ENCODE measurements at places on chromosomes 5 and 9. TPM values are rescaled to one million over a fixed set of nuclear protein-coding genes. Genes with fewer than 3 reads are reported as not detected.

GRCh38 chr9:98108531-98109031, 10.4 kb downstream of the TRIM14 start:
- DNase-seq = no peak

GRCh38 chr9:34334337-34334824, 5.0 kb downstream of the NUDT2 start:
- DNase-seq = peak; percentile 45

DNA sequence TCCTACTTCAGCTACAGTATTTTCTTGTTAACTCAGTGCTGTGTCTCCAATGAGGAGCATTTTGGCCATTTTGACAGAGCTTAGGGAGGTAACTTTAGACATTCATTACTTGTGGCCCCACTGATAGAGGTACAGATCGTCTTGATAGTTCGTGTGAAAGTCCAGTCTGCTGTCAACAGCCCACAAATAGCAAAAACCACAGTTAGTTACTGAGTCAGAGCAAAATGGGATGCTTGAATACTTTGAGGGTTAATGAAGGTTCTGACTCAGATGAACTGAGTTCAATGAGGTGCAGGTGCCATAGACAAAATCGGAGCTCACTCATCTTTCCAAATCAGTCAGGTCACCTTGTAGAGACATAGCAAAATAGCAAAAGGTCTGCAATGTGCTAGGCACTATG, 163.1 kb upstream of the TLE4 start:
- DNase-seq = no peak

GRCh38 chr5:10418654-10419345, 22.9 kb upstream of the ROPN1L start:
- DNase-seq = no peak

GRCh38 chr9:77290373-77290772, 113.0 kb downstream of the VPS13A start:
- DNase-seq = no peak

DNA sequence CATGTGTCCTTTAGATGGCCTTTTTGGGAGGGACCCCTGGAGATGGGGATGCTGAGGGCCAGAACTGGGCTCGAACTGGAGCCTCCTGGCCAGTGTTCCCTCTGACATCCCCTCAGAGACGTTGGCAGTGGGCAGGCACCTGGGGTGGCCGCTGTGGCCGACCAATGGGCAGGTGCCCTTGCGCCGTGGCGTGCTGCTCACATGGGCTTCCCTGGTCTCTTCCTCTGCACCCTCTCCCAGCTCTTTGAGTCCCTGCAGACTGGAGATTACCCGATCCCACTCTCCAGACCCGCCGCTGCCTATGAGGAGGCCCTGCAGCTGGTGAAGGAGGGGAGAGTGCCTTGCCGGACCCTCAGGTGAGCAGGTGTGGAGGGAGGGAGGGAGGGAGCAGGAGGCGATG, 19.9 kb upstream of the DOLPP1 start:
- DNase-seq = no peak

The GFRA3 gene
- total RNA-seq = not detected

DNA sequence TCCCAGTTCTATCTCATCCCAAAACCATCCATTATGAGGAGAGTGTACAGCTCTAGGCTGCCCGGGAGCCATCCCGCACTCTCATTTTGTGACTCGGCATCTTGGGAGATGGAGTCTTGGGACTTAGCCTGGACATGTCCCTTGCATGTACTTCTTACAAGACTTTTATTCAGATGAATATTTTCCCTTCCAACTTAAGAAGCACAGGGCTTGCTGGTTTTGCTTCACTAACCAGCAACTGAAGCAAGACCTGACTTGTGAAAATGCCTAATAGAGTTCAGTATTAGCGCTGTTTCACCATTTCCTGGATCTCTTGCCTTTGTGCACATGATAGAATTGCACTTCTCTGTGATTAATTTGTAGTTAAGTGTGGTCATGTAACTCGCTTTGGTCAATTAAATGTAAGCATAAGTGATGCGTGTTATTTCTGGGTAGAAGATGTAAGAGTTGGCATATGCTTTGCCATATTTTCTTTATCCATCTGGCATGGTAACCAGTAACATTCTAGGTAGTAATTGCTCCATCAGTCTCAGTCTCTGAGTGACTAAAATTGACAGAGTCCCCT, 55.8 kb downstream of the PDCD1LG2 start:
- DNase-seq = no peak

DNA sequence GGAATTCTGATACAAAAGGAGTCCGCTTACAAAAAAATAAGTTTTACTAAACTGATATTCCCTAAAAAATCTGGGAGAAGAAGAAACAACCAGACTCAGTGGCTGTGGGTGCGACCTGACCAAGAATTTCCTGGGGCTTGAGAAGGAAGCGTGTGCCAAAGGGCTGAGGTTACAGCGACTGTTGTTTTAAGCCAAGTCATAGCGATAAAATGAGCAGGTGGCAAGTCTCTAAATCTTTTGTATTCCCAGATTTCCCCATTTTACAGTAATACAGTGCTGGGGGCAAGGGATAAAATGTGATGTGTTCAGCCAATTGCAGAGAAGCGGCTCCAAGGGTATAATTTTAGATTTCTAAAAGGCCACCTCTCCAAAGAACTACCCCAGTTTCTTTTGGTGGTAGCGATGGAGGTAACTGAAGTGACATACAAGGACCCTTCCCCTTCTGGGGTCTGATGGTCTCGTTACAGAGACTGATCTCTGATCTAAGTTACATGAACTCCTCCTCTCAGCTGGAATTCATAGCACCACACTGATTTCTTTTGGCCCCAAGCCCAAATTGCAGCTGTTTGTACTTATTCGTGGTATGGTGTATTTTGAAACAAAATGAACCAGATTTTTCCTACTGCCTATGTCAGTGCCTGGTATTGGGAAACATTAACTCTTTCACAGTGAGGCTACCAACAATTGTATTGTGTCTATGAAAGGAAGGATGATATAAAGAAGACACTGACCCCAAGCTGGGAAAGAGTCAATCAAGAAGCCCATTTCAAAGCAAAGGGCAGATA, 41.6 kb downstream of the LPAR1 start:
- DNase-seq = peak; percentile 39

The NUTM2F gene
- not detected for total RNA-seq

The ZNF462 gene
- total RNA-seq = 33.3 TPM

DNA sequence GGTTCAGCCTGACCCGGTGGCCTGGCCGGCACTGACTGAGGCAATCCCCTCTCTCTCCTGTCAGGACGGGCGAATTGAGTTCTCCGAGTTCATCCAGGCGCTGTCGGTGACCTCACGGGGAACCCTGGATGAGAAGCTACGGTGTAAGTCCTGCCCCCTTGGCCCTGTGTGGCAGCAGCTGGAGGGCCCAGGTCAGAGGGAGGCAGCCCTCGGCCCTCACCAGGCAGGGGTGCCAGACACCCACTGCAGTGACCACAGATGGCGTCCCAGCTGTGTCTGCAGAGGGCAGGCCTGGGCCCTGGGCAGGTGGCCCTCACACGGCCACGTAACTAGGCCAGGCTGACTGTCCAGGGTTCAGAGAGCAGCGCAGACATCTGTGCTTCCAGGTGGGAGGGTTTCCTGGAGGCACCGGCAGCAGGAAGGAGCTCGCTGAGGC, 45.9 kb upstream of the HMCN2 start:
- no peak for DNase-seq

DNA sequence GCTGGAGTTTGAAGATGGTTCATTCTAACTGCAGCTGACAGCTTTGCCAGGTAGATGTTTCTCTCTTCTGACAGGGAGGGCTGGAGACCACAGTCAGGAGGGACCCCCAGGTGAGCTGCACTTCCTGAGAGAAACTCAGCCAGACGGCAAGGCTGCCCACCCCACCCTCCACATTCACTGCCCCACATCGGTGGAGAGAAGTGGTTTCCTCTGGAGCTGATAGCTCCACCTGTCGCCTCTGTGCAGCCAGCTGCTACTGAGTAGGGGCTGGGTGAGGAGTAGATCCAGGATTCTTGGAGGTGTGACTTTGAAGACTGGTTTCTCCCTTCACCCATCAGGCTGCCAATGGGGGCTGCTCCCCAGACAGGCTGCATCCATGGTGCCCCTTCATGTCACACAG, 175.0 kb downstream of the CARTPT start:
- DNase-seq = no peak

DNA sequence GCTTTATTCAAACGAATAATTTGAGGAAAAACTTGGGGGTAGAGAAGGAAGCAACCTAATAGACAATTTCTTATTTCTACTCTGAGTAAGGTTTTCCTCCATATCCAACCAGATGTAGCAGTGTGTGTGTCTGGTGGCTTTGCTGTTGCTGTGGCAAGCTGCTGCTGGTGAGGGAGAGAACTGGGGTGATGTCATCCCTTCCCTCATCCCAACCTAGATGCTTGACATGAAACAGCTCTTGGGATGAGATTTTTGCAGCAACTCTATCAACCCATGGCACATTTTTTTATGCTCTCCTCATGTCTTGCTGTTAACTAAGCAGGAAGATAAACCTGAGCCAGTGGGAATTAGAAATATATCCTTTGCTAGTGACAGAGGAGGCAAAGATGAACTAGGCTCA, 135.8 kb downstream of the PCSK1 start:
- peak; percentile 44 for DNase-seq

- DNase-seq = peak; percentile 24
Measured at GRCh38 chr9:77569335-77569734, 78.8 kb downstream of the GNA14 start.

- no peak for DNase-seq
Measured at GRCh38 chr9:618478-618877, 223.0 kb upstream of the DMRT1 start.

DNA sequence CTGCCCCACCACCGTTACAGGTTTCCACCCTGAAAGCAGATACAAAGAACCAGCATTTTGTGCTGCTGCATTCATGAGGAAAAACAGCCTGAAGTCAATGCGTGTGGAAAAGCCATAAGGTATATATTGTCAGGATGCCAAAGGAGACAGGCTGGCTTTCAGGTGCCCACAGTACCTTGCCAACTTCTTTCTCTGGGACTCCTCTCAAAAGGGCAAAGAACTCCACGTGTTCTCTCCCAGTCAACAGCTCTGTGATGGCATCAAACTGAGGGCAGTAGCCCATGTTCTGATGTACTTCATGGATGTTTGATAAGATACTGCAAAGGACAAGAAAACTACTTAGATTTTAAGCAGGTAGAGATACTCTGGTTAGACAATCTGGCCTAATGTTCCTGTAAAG, 24.3 kb downstream of the NIPSNAP3B start:
- no peak for DNase-seq

DNA sequence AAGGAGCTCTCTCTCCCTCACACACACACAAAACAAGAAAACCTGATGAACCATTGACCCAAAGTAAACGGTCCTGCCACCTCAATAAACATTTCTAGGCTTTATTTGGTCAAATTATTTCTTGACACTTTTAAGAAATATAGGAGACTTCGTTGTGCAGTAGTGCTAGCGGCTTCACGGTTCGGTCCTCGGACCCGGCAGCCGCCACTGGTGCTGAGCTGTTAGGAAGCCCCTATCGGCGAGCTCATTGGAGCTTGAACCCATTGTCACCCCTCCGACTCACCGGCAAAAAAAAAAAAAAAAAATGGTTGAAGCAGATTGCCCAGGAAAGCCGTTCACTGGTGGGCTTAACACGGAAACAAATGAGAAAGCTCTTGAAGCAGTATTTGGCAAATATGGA, 1695.6 kb upstream of the ACO1 start:
- DNase-seq = no peak

DNA sequence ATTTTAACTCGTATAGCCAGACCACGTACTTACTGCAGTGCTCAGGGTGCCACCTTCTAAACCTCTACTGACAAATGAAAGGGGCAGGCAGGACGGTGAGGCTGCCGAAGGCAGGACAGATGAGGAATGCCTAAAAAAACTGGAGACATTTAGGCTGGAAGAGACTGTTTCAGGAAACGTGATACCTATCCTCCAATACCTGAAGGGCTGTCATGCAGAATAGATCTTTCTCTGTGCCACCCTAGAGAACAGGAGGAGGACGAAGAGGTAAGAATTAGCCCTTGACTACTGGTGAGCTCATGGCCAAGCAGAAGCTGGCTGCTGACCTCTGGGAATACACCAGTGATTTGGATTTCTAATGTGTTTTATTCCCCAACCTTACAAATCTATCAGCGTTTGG, 139.4 kb downstream of the EFNA5 start:
- no peak for DNase-seq

- no peak for DNase-seq
Measured at GRCh38 chr5:14663734-14664269, 716 bp upstream of the OTULIN start.

DNA sequence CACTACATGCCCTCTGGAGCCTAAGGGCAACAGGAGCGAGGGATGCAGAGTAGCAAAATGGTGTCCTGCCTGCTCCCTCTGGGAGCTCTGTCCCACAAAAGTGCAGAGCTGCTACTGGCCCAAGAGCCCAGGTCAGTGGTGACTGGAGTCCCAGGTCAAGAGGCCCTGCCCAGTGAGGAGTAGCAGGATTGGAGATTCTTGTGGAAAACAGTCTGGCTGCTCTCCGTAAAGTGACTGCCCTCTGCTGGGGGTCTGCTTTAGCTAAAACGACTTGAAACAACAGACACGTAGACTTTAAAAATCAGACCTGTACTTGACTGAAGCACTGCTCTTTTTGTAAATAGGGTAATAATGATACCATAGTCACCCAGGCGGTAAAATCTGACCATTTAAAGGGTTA, 917.0 kb downstream of the MAT2B start:
- no peak for DNase-seq

DNA sequence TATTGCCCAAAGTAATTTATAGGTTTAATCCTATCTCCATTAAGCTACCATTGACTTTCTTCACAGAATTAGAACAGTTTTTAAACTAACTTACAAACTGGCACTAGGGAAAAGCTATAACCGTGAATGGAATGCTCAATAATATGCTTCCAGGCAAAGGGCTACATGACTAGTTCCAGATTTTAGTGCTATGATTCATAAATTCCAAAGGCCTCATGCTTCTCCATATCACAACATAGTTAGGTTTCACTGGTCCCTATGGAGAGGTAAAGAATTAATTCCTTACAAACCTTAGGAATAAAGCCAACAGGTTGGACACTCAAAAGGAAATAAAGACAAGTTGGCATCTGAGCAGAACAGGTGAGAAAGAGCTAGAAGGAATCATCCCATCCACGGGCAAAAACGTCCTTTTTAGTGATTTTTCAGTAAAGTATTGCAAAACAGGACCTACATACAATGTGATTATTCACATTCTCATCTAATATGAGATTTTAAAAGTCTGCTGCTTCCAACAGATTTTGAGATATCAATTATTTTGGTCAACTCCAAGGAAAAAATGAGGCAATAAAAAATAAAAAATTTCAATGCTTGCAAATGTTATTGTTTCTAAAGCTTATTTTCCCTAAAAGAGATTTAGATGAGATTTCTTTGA, 97.0 kb upstream of the TARS1 start:
- peak; percentile 27 for DNase-seq

- DNase-seq = no peak
Measured at GRCh38 chr5:11992518-11992917, 88.3 kb upstream of the CTNND2 start.

The FASTKD3 gene
- 10.3 TPM for total RNA-seq

The OBP2B gene
- not detected for total RNA-seq

DNA sequence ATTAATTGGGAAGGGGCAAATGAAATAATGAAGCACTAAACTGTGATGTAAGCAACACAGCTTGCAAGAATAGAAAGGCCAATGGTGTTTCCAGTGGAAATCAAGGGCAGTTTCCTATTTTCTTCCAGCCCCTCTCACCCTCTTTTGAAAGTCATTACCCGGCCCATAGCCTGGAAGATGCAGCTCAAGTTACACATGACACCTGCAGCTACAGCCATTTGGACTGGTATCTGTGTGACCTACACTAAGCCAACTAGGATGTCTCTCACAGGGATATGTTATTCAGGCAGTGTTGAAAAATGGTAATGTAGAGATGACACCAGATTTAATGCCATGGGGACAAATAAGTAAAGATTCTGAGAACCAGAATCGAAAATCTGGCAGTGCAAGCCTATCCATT, 439.4 kb upstream of the ZNF462 start:
- DNase-seq = no peak

All from stomach (tissue), 19 donors.